NCI-H524 treated with DMSO at 0.1 percent for 48 hours (cell line): ENCODE measurements at places on chromosomes 1 and 21.

- no peak for DNase-seq
Measured at GRCh38 chr1:207431508-207431907, 22.6 kb upstream of the CR2 start.

DNA sequence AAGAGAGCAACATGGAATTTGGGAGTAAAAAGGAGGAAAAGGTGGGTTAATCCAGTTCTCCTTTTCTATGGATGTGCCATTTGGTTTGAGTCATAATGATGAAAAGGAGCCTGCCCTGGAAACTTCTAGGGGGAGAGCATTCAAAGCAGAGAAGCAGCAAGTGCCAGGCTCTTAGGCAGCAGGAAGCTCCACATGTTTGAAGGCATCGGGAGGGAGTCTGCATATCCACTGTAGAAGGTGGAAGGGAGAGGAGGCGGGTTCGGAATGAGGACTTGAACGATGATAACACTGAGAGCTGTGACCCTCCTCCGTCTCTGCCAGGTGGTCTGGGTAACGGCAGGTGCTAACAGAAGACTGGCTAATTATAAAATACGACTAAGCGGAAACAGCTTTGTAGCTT lies 128.2 kb downstream of the RYR2 start:
- DNase-seq: no peak

DNA sequence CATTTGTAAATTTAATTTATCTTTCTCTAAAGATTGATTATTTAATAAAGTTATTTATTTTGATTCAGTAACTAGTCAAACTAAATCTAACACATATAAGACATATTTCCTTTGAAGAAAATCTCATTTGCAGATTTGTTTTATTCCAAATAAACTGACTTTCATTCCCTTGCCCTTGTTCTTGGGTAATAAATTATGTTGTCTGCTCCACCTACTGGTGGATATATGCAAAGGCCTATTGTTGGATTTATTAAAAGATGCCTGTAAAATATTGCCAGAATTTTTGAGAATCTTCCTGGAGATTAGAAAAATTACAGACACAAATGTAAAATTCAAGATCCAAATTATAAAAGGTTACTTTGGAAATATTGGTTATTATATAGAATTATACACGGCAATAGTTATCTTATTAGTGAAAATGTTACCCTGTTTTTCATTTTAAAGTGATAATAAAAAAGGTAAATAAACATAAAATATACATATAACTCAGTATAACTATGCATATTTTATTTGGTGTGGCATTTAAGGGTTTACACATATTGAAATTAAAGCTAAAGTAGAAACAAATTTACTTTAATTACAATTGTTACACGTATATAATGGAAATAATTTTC lies 116.1 kb downstream of the SPATA17 start:
- DNase-seq: no peak

DNA sequence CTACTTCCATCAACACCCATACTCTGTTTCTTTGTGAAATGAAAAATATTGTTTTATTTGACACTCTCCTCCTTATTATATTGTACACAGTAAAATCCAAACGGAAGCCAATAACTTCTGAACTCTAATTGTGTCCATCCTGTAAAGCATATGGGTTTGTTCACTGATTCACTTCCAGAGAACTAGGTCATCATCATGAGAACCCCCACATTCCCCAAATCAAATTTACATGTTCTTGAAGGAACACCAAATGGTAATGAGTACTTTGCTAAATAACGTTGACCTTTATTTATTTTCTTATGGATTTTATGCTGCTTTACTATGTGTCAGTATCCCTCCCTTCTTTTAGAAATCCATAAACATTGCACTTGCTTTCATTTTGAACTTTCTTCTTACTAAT lies 213.4 kb upstream of the CACYBP start:
- DNase-seq: no peak

GRCh38 chr1:17658837-17659236 lies 96.3 kb upstream of the ACTL8 start:
- DNase-seq: no peak

DNA sequence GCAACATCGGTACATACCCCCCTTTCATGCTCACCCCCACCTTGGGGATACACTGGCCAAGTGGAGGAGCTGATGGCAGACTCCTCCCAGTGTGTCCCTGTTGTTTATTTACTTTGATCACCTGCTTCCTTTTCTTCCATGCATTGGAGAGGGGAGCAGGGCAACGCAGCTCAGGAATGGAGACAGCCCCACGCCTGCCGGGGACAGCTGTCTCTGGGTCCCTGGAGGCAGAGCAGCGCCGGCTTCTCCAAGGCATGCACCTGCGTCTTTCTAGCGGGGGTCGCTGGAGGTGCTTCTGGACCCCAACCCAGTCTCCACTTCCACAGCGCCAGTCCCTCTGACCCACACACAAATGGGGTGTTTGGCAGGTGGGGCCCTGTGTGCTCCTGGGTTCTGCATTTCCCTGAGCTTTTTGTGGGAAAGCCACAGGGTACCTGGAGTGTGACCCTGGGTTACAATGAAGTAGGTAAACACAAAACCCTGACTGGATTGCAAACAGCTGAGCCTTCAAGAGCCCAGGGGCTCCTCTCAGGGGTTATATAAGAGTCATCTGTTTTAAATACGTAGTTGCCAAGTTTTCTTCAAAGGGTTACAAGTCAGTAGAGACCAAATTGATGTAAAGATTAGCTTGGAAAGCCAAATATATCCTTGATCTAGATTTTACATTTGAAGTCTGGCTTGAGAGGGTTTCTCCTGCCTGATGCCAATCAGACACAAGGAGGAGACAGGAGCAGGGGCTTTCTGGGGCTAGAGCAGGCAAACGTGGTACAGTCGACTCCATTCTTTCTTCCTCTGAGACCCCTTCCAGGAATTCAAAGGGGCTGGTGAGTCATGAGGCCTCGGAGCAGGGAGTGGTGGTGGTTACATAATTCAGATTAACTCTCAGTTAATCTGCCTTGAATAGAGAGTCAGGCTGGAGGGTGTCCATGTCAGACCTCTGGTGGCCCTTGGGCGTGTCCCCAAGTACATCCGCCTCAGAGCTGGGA lies 4.5 kb downstream of the AJAP1 start:
- no peak for DNase-seq

GRCh38 chr1:16491056-16491675 lies 22.9 kb downstream of the RNU1-1 start:
- no peak for DNase-seq

- no peak for DNase-seq
Measured at GRCh38 chr1:147497826-147498225, 43.5 kb upstream of the BCL9 start.

- no peak for DNase-seq
Measured at GRCh38 chr1:175892686-175893085, 149.3 kb upstream of the TNR start.

DNA sequence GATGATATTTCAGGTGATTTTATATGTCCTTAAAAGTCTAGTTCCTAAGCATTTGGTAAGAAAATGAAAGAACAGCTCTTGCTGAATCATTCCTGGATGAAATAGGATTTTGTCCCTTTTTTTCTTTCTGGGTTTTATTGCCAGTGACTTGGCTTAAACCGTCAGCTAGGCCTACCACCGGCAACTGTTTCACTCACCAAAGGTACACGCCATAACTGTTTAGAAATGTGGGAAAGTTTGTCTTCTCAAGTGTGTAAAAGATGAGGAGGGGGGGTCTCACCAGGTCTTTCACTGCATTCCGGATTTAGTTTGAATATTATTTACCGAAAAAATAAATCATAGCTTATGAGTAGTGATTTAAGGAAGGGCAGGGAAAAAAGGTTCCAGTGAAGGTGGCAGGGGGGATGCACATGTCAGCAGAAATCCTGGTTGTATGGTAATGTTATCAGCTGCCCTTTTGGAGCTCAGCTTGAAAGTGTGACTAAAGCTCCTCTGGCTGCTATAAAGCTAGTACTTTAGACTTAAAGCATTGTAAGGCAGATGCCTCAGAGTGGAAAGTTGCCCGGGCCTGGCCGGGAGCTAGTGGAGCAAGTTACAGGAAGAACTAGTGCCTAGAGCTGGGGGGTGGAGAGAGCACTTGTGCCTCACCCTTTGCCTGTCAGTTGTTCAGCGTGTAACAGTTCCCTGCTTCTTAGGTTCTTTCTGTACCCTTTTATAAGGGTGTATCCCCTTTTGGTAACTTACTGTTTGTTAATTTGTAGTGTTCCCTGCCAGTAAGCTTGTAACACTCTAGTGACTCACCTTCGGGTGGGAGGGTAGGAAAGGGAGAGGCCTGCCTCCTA lies 3.1 kb downstream of the ATP1A1 start:
- DNase-seq: no peak

DNA sequence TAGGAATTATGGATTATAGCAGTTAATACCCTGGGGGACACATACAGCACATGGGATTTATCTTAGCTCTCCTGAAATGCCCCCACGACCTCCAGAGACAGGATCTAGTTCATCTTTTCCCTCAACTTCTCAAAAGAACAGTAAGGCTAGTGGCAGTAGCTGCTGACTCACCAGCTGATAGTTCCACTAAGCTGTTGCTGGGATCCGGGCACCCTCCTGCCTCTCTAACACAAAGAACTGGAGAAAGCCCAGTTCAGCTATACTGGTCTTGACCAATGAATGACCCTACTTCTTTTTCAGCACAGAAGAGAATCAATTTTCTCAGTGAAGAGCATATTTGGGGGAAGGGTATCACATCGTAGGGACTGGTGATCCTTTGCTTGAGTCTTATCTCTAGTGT lies 84.1 kb downstream of the PGBD5 start:
- DNase-seq: no peak

DNA sequence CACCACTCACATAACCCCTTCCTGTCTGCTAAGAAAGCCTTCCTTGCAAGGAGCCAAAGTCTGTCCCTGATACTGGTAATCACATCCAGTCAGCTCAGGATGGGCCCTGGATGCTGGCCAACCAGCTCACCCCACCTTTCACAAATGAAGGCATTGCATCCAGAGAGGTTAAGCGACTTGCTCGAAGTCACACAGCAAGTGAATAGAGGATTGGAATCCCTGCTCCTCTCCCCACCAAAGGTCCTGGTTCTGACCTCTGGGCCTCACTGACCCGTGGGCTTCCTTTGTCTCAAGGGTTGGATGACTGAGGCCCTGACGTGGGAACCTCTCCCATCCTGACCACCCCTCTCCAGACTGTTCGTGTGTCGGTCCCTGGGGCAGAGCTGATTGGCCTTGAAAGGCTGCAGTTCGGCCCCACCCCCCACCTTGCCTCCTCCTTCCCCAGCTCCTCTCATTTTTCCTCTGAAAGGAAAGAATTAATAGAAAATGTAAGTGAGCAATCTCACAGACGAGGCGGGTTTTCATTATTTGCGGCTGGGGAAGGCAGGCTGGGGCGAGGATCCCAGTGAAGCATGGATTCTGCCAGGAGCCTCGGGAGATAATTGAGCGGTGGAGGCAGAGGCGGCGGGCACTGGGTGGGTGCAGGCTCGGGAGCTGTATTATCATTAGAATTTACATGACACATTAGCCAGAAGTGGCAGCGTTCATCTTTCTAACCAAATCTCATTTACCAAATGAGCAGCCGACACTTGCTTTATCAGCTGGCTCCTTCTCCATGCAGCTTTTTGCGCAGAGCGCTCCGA lies 101.5 kb upstream of the CSF3R start:
- no peak for DNase-seq

- DNase-seq: peak; percentile 63
Measured at GRCh38 chr1:235820061-235820460, 46.6 kb downstream of the LYST start.

DNA sequence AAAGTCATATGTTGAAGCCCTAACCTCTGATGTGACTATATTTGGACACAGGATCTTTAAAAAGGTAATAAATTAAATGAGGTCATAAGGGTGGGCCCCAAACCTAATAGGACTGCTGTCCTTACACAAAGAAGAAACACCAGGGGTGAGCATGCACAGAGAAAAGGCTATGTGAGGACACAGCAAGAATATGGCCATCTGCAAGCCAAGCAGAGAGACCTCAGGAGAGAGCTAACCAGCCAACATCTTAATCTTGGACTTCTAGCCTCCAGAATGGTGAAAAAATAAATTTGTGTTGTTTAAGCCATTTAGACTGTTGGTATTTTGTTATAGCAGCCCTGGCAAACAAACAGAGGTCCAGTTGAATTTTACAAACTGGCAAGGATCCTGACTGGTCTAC lies 223.9 kb downstream of the LTN1 start:
- no peak for DNase-seq

- no peak for DNase-seq
Measured at GRCh38 chr1:236058141-236058934, 6.6 kb downstream of the NID1 start.

GRCh38 chr1:3393987-3394920 lies 60.2 kb upstream of the ARHGEF16 start:
- no peak for DNase-seq

DNA sequence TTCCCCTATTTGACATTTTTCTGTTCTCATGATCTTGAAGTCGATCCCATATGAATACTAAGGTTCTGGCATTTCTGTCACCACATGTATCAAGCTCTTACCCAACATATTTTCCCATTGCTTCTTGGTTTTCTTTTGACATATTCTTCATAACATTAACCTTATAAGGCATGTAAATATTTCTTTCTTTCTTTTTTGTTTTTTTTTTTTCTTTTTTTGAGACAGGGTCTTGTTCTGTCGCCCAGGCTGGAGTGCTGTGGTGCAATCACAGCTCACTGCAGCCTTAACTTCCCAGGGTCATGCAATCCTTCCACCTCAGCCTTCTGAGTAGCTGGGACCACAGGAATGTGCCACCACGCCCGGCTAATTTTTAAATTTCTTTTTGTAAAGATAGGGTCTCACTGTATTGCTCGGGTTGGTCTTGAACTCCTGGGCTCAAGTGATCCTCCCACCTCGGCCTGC lies 33.1 kb upstream of the ERRFI1 start:
- DNase-seq: no peak

DNA sequence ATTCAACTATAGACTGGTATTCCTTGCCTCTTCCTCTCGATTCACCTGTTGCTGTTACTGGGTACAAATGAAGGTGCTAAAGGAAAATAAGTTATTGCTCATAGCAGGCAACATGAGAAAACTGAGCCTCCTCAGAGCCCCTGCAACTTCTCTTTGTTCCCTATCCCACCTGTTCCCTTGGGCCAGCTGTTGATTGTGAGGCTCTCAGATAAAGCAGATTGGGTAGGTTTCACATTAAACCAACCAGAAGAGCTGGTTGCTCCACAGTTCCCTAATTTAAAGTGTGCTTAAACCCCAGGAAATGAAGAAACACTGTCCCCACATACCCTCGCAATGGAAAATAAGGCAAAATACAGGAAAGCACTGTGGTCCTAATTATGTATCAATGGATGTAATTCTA lies 4.8 kb downstream of the DEDD start:
- DNase-seq: no peak

DNA sequence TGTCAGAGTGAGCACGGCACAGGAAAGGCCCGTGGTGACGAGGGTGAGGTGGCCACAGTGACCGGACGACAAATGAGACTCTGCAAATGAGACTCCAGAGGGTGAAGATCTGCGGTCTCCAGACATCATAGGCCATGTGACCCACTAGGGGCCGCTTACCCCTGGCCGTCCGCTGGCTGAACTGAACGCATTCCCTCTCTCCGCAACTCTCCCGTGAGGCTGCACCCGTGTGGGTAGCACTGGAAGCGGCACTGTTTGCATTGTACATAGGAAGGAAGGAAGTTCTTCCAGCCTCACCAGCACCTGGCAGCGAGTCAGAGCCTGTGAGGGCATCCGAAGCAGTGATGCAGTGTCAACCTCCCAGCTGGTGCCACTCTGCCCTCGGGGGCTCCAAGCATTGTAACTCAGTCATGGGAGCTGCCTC lies 23.6 kb upstream of the SPSB1 start:
- no peak for DNase-seq

GRCh38 chr1:43776043-43776761 lies 68.9 kb downstream of the ST3GAL3 start:
- no peak for DNase-seq
